Globus pallidus (tissue), 1 donor: ENCODE measurements at places on chromosomes 3 and 15.

DNA sequence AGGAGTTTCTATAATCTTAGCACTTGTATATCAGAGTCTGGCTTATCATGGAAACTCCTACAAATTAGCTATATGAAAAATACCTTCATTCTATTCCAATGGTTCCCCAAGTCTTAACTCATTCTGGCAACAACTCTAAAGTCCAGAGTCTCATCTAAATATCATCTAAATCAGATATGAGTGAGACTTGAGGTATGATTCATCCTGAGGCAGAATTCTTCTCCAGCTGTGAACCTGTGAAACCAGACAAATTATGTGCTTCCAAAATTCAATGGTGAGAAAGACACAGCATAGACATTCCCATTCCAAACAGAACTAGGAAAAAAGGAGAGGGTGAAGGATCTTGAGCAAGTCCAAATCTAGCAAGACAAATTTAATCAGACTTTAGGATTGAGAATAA is 138.8 kb downstream of the THRB start:
- no peak for DNase-seq

GRCh38 chr15:56832125-56832524 is 86.3 kb upstream of the TCF12 start:
- DNase-seq: peak; percentile 66

GRCh38 chr3:171183042-171183441 is 156.5 kb upstream of the SLC2A2 start:
- peak; percentile 84 for DNase-seq

DNA sequence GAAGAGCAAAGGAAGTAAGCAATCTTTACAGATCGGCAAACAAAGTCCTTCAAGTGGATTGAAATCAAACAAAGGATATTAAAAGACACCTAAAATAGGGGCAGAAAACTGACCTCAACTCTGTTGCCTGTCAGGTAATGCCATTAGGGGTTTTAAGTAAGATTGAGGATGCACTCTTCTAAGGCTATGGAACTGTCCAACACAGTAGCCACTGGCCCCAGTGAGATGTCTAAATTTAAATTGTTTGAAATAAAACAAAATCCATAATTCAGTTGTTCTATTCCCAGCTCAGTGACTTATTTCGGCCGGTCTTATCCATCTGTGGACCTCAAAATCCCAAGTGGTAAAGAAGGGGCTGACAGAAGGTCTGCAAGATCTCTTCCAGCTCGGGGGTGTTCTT is 49.5 kb upstream of the LMCD1 start:
- no peak for DNase-seq

- DNase-seq: no peak
These were observed 68.0 kb upstream of the IQSEC1 start for GRCh38 chr3:13141183-13141582.

DNA sequence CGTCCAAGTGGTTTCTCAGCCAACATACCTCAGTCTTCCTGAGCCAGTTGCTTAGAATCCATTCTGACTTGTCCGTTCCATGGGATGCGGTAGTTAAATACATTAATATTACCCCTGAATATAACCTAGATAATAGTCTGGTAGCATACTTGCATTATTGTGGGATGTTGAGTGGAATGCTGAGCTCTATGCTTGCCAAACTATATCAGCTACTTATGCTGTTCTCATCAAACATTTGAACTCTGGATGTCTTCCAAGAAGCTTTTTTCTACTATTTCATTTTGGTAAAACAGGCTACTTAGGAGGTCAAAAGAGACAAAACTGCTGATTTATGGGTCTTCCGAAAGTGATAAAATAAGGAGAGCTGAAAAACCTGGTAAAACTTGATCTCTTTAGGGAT is 429.5 kb downstream of the NAALADL2 start:
- DNase-seq: no peak

- no peak for DNase-seq
These were observed 27.6 kb downstream of the SLC6A6 start for GRCh38 chr3:14430053-14430452.

GRCh38 chr15:90915216-90915807 is 12.2 kb downstream of the MAN2A2 start:
- no peak for DNase-seq

DNA sequence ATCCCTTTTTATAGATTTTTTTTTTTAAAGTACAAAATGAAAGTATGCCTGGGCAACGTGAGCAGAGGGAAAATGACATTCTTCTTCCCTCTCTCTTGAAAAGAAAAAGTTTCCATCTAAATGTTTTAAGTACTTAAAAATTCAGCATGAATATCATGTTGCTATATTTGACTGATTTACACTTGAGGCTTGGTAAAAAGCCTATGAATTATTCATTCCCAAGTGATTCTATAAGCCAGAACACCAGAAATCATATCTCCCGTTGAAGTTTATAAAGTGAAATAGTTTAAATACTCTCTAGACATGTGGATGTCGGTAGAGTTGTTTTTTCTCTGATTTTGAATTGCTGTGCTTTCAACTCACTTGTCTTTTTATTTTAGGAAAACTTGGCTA is 276.2 kb upstream of the RARB start:
- DNase-seq: no peak

GRCh38 chr3:40216471-40216870 is 93.0 kb upstream of the EIF1B start:
- DNase-seq: no peak

GRCh38 chr3:151214459-151214858 is 11.4 kb upstream of the GPR171 start:
- DNase-seq: no peak

DNA sequence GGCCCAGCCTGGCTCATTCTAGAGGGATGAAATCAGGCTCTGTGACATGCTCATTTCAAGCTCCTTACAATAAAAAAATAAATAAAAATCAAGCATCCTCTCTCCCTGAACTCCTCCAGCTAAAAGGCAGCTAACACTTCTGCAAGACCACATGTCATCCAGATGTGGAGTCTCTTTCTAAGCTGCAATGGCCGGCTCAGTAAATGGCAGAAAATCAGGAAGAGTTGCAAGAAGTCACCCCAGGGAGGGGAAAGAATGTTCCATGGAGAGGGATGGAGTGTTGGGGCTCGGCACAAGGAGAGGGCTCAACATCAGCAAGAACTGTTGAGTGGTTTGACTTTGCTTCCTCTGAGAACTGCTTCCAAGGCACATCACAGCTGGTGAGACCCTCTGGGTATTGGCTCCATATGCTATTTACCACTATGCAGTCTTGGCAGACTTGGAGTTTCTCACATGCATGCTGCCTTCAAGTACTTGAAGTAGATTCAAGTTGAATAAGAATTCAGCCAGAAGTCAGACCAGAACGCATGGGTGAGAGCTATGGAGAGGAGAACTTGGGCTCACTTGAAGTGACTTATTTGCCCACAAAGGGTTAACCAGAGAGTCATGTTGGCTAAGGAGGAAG is 689.0 kb downstream of the NTRK3 start:
- no peak for DNase-seq

DNA sequence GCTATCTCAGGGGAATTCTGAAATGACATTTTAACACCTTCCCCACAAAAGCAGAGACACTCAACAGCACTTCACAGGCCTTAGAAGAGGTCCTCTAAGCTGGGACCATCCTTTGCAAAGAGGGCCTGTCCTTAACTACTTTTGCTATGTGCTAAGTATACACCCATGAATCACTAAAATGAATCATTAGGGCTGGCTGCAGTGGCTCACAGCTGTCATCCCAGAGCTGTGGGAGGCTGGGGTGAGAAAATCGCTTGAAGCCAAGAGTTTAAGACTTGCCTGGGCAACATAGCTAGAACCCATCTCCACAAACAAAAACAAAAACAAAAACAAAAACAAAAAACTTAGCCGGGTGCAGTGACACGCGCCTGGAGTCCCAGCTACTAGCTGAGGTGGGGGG is 53.9 kb upstream of the MELTF start:
- no peak for DNase-seq

GRCh38 chr15:28878209-28878608 is 7.6 kb upstream of the APBA2 start:
- DNase-seq: no peak

GRCh38 chr3:196918968-196919367 is 23.4 kb downstream of the NCBP2 start:
- DNase-seq: no peak

GRCh38 chr3:9293076-9293475 is 43.6 kb upstream of the SRGAP3 start:
- DNase-seq: no peak

DNA sequence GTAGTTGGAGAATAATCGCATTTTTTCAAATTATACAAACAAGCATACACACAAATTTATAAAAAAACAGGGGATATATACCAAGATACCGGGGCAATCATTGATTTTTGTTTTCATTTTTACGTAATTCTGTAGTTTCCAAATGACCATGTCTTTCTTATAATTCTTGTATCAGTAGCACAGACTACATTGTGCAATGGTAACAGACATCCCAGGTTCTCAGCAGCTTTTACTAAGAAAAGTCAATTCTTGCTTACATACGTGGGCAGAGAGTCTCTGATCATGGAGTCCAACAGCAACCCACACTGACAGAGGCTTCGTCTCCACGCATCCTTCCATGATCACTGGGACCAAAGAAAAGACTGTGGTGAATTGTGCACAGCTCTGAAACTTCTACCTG is 441.3 kb downstream of the TBL1XR1 start:
- no peak for DNase-seq

DNA sequence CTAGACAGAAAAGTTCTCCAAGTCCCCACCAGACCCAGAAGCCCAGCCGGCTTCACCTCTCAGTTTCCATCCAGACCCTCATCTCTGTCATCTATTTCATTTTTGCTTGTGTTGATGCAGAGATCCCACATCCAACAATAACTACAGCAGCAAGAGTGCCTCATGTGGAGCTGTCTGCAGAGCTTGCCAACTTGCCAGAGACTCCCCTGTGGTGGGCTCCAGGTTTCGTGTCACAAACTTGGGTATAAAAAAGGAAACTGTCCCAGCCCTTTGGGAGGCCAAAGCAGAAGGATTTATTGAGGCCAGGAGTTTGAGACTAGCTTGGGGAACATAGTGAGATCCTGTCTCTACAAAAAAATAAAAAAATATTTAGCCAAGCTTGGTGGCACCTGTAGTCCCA is 182.4 kb upstream of the ATP10A start:
- no peak for DNase-seq

GRCh38 chr15:56871185-56871584 is 47.3 kb upstream of the TCF12 start:
- DNase-seq: no peak

GRCh38 chr15:88729581-88729980 is 73.7 kb upstream of the ACAN start:
- no peak for DNase-seq

GRCh38 chr3:100761211-100761942 is 52.1 kb downstream of the TFG start:
- DNase-seq: no peak

DNA sequence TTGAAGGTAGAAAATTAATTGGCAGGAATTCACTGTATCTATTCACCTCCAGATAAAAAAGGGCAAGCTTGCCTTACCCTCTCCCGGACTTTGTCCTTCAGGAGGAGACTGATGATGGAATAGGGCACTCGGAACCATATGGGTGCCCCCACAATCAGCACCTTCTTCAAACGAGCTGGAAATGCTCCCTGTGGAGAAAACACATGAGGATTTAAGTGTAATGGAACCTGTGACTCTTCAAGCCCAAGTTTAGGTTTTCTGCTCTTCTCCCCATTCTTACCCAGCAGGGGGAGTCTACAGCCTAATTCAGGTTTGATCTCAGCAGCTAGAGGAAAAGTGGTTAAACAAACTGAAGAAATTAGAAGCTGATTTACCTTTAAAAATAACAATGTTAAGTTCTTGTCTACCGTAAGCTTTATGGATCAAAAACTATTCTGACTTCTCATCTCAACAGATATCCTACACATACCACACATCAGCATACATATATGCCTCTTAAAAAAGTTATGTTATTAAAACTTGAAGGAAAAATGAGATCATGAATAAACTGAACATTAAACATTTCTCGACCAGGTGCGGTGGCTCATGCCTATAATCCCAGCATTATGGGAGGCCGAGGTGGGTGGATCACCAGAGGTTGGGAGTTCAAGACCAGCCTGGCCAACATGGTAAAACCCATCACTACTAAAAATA is 57.5 kb upstream of the SIN3A start:
- no peak for DNase-seq

- DNase-seq: no peak
These were observed 5.6 kb upstream of the LRRC34 start for GRCh38 chr3:169818316-169818715.

- no peak for DNase-seq
These were observed 137.5 kb downstream of the OPA1 start for GRCh38 chr3:193730511-193730910.

DNA sequence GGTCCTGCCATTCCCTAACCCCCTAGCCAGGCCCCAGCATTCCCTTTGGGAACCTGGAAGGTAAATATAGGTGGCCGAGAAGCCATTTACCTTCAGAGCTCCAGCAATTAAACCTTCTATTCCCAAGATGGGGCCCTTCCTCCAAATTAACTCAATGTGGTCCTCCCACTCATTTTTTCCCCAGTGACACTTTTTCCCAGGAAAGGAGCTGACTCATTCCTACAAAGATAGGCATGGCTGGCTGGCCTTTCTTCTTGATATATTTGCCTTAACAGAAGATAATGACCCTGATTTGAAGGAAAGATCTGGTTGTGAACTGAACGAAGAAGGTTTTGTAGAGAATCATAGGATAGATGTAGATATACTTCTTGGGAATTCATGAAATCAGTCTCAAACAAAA is 279.0 kb upstream of the VEPH1 start:
- DNase-seq: no peak

GRCh38 chr15:69823223-69823907 is 274.4 kb downstream of the TLE3 start:
- no peak for DNase-seq

- no peak for DNase-seq
These were observed 45.2 kb upstream of the LMCD1 start for GRCh38 chr3:8456412-8456811.

GRCh38 chr3:9876991-9877390 is 3.1 kb downstream of the CIDEC start:
- no peak for DNase-seq

DNA sequence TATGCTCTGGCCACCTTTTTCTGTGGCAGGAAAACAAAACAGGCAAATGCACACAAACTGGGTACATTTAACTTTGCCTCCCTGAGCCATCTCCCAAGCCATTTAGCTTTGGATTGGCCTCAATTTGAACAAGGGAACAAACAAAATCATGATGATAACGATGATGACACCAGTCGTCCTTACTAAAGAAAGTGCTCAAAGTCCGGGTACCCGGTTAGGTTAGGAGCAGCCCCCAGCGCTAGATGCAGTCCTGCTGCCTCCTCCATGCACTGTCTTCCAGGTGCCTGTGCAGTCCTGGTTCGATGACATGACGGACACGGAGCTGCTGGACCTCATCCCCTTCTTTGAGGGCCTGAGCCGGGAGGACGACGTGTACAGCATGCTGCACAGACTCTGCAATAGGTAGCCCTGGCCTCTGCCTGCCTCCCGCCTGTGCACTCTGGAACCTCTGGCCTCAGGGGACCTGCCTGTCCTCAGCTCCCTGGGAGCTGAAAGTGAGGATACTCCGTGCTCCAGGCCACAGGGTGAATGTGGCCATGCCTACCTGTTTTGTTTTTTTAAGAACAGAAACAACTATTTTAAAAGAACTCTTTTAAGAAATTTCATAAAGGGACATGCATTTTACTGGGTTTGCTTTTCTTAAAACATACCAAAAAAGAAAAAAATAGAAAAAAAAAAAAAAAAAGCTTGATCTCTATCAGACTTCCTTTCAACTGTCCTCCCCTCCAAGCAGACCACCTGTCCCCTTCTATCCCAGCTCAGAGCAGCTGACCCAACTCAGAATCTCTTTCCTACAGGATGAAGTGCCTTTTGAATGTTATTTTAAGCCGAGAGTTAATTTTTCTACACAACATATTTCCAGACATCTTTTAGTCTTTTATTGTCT is 9.9 kb upstream of the VILL start:
- DNase-seq: no peak

- no peak for DNase-seq
These were observed 81.9 kb upstream of the ADPGK start for GRCh38 chr15:72865486-72865885.
